Hematopoietic multipotent progenitor cell treated with erythropoietin and hydrocortisone succinate and interleukin-3 and kit ligand, for 8 days (in vitro differentiated cells): ENCODE measurements at places on chromosomes 12 and 14.

DNA sequence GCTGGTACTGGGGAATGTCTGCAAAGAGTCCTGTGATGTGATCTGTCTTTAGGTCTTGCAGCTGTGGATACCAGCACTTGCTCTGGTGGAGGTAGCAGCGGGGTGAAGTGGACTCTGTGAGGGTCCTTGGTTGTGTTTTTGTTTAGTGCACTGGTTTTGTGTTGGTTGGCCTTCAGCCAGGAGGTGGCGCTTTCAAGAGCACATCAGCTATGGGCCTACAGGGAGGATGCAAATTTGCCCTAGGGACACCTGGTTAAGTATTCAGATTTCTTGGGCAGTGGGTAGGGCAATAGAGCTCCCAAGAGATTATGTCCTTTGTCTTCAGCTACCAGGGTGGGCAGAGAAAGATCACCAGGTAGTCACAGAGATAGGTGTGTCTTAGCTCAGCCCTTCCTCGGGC lies 63.8 kb downstream of the PTGER2 start:
- no peak for DNase-seq

DNA sequence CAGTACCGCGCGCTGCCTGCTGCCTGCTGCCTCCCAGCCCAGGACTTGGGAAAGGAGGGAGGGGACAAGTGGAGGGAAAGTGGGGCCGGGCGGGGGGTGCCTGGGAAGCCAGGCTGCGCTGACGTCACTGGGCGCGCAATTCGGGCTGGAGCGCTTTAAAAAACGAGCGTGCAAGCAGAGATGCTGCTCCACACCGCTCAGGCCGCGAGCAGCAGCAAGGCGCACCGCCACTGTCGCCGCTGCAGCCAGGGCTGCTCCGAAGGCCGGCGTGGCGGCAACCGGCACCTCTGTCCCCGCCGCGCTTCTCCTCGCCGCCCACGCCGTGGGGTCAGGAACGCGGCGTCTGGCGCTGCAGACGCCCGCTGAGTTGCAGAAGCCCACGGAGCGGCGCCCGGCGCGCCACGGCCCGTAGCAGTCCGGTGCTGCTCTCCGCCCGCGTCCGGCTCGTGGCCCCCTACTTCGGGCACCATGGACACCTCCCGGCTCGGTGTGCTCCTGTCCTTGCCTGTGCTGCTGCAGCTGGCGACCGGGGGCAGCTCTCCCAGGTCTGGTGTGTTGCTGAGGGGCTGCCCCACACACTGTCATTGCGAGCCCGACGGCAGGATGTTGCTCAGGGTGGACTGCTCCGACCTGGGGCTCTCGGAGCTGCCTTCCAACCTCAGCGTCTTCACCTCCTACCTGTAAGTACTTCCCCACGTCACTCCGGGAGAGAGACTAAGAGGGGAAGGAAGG lies at the start of gene LGR5:
TSS of gene LGR5 (plus strand) at position 186 of the 732 bp plus-strand sequence. CDS start at position 469, 283 bp downstream.
- no peak for DNase-seq

GRCh38 chr12:121796855-121797751 lies 3.6 kb upstream of the RHOF start:
- DNase-seq: peak; percentile 55

DNA sequence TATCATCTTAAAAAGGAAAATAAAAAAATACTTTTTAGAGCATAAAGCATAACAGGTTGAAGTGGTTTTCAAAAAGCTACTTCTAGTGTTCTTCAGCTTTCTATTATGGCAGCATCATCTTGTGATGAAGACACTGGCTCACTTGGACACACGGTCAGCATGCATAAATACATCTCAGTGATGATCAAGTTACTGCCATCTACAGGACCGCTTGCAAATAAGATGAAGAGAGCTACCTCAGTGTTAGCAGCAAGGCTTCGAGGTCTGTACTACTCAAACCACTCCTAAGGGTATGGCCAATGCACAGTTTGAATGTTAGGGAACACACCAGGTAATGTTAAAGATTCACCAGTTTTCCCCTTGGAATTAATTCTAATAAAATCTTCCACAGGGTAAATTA lies 58.8 kb downstream of the GALC start:
- DNase-seq: no peak

- no peak for DNase-seq
Observed at GRCh38 chr14:87111126-87111525, 881.9 kb downstream of the GALC start.

DNA sequence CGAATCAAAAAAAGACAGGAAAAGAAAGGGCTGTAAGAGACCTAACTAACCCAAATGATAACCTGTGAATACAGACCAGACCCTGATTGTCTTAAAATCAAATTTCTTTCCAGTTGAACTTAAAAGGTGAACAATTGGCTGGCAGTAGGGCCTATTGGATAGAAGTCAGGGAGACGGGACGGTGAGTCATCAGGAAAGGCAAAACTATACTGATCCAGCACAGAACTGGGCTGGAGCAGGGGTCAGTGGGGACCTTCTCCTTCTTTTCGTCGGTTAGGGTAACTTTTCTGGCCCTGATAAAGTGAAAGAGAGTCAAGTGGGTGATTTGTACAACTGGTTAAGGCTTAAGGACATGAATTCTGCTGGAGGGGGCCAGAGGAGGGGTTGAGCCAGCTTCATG lies 84.9 kb upstream of the OTX2 start:
- DNase-seq: no peak

GRCh38 chr14:41397926-41398325 lies 208.8 kb upstream of the LRFN5 start:
- DNase-seq: no peak

DNA sequence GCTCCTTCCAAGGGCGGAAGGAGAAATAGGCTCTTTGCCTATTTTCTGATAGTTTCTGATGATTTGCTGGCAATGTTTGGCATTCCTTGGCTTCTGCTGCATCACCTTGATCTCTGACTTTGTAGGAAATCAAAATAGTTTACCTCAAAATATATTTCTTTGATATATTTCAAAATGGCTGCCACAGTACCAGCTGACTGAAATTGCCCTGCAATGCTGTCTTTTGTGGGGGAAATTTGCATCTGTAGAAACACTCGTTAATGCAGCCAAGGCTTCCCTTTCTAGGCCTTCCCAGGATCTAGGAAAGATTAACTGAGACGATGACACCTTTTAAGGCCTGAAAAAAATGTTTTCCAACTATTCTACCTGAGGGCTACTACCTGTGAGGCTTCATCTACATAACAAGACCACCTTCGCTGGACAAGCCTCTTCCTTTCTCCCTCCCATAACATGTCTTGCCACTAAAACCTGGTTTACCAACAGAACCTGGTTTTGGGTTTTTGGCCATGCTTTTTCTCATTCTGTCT lies 212.8 kb upstream of the SSTR1 start:
- no peak for DNase-seq

DNA sequence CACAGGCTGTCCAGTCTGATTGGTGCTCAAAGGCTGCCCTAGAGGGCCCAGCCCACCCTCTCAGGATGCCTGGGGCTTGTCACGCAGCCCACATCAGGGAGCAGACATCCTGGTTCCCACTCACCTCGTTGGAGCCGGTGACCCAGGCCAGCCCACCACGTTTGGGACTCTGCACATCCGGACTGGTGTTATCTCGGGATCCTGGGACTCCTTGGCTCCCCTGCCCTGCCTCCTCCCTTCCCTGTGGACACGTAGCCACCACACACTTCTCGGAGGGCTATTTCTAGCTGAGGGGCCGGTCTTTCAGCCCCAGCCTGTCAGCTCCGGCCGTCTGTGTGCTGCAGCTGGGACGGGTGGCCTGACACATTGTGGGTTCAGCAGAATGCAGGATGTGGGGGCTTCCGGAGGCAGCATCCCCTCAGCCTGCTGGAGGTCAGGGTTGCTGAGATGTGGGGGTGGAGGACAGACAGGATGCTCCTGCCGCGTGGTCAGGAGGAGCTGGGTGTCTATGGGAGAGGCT lies 12.8 kb upstream of the FGF23 start:
- no peak for DNase-seq

- DNase-seq: no peak
Observed at GRCh38 chr12:23540572-23540971, 408.9 kb downstream of the SOX5 start.

DNA sequence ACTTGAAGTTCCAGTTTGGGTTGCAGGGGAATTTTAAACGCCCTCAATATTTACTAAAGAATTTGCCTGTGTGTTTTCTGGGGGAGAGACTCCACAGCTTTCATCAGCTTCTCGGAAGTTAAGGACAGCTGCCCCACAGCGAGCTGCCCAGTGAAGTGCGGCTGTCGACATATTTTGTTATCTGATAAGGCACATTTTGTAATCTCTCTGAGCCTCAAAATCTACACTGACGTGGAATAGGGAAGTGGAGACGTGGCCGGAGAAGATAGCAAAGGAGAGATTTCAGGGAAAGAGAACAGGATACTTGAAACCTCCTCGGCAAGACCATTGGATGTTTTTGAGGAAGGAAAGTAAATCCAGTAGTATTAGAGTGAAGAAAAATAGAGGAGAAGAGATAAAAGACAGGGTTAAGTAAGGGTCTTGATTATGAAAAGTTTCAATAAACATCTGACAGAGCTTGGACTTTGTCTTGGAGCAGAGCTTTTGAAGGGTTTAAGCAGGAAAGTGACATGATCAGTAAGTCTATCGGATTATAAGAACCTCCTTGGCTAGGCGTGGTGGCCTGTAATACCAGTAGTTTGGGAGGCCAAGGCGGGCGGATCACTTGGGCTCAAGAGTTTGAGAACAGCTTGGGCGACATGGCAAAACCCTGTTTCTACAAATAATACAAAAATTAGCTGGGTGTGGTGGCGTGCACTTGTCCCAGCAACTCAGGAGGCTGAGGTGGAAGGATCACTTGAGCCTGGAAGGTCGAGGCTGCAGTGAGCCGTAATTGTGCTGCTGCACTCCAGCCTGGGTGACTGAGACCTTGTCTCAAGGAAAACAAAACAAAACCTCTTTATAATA lies 1.1 kb downstream of the POLR3B start:
- DNase-seq: peak; percentile 86

DNA sequence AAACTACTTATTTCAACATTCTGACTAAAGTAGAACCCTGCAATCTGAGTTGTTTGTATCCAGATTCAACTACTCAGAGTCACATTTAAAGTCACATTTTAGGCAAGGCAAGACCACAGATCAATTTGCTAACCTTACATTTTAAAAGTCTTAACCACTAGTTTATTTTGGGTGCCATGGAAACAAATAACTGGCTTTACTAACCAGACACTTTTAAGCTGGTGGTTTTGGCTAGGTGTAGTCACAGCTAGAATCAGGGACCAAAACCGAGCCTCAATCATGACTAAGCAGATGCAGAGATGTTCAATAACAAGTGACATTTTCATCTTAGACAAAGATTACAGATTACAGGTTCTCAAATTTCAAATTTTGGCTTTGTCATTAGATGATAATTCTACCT lies 115.3 kb downstream of the PDE6H start:
- no peak for DNase-seq

DNA sequence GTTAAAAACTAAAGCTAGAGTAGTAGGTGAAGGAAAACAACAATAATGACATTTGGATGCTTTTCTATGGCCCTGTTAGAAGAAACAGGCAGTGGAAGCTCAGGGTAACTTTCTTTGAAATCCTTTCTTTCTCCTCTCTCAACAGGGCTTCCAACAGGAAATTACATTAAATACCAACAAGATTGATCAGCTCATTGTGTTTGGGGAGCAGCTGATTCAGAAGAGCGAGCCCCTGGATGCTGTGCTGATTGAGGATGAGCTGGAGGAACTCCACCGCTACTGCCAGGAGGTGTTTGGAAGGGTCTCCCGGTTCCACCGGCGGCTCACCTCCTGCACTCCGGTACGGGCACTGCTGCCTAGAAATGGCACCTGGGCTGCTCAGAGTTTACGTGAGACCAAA lies 81.5 kb downstream of the ESR2 start:
- DNase-seq: no peak

DNA sequence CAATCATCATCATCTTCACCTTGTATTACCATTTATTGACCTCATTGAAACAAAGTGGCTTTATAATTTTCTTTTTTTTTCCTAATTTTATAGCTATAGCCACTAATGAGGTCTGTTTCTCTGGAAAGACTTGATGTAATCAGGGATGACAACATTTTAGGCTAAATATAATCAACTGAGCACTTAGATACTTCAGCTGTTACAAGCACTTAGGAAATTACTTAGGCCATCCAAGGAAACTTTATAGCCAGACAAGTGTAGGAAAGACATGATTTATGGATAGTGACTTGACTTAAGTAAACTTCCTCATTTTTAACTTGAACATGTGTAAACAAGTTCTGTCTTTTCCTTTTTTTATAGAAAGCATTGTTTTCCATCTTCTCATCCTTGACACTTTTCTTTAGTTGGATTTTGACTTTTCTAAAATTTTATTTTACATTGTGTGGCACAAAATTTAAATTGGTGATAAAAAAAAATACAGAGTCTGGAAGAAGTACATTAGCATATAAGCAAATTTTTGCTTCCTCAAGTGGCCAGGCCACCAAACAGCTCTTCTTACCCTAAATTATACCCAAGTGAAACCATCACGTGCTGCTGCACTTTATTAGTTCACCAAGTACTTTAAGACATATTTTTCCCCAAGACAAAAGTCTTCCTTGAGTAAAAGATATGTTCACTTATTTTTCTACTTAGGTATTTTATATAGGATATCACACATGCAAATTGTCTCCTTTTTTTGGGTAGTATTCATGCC lies 15.1 kb downstream of the CPNE8 start:
- no peak for DNase-seq

DNA sequence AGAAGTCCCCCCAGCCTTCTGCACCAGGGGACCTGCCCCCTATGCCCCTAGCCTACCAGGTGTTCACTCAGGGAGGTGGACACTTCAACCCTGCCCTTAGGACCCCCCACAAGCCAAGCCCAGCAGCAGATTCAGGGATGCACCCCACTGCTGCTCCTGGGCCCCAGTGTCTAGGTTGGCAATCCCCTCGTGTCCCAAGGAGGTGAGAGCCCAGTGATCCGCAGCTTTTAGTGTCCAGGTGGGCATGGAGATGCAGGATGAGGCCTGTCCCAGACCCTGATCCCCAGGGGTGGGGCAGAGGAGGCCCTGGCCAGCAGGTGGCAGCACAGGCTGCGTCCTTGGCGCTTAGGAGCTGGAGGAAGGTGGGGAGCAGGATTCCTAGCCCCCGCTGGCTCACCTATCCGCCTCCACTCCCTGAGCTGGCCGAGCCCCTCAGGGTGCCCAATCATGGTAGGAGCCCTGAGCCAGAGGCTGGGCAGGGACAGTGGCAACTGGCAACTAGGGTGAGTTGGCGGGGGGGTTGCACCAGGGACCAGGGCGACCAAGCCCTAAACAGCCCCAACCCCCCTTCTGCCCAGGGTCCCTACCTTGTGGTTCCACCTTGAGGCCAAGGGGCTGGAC lies 4.1 kb downstream of the CKB start:
- DNase-seq: peak; percentile 63
